ENCODE measurements at places on chromosomes 16 and 17.

DNA sequence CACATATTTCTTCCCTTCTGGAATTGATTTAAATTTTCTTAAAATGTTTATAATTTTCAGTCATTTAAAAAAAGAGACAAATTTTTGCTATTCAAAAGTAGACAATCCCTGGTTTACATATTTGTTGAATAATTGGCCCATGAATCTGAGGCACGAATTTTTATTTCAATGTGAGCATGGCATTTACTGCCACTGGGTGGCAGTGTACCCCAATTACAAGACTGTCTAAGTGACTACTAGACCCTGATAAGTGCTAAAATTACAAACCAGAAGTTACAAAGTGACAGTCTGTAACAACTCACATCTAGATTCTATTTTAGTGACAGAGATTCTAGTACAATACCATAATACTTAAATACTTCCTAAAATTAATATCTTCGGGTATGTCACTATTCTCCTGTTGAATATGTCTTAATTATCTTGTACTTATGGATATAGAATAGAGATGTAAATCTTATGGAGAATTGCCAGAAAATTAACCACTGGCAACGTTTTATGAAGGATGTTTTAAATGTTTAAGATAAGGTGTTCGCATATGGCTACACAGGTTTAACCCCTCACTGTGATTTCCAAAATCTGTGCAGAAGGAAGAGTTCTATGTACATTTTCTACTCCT, 235.8 kb downstream of the MAP2K4 start:
- DNase-seq = no peak

DNA sequence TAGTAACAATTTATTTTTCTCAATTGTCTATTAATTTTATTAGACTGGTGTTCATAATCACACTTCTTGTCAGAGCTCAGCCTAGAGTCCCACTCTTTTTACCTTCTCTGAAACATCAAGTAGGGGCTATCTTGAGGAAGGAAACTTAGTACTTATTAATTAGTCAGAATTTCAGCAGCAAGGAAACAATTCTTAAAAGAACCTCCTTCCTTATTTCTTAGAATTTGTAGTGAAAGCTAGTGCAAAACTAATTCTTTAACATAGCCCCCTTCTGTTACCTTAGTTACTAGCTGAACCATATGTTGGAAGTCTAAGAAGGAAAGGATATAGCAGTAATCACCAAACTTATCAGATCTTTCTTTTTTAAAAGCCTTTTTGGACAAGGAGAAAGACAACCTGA, 35.2 kb downstream of the MAP2K4 start:
- peak; percentile 76 for DNase-seq

DNA sequence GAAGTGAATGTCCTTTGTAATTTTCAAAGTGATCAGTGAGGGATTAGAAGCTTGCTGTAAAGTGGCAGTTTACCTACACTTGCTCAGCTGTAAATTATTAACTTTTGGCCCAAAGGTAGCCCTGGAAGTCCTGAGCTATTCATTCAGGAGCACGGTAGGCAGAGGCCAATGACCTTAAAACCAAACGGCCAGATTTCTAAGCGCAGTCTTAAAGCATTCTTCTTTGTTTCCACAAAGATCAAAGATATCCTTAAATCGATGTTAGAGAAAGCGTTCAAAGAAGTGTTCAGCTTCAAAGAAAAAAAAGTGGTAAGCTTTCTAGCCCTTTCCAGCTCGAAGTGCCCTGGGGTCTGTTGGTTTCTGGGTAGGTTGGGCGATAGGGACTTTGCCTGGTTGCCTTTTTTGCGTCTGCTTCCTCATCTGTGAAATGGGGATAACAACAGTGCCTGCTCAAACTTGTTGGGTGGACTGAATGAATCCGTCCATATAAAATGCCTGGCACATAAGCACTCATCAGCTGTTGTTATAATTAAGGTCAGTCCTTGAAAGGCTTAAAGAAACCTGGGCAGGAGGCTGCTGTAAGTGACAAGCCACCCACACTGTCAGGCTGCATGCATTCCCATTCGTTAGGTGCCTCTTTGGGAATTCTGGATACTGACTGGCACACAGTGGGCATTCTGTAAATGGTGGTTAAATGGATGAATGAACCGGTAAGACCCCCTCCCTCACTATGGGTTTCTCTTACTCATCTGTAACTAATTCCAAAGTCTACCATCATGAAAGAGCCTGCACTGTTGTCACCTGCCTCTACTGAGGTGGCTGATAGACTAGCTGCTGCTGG, 113.2 kb downstream of the PRKCA start:
- DNase-seq = no peak

DNA sequence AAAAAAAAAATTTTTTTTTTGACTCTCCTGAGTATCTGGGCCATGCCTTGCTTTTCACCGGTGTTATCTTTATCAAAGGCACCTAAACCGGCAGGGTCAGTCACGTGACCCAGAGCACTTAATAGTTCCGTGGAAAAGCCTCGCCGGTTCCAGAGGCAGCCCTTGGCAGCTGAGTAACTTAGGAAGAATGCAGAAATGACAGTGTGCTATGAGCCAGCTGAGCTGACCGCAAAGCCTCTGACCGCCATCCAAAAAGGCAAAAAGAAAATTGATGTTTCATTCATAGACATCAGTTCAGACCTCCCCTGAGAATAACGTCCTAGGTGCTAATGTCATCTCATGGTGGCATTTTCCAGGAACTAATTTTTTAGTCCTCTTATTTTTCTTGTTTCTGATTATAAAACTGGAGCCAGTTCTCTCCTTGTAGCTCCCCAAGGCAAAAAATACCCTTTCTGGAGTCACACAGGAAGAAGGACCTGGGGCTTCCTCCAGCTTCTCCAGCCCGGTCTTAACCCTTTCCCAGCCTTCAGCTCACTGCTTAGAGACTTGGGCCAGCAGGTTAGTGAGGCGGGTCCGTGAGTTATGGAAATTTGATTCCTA, 122.6 kb downstream of the SOCS1 start:
- DNase-seq = no peak

- DNase-seq = no peak
These were observed 18.5 kb downstream of the DEXI start for GRCh38 chr16:10923650-10924214.
